ENCODE measurements at places on chromosomes 1 and 21.

DNA sequence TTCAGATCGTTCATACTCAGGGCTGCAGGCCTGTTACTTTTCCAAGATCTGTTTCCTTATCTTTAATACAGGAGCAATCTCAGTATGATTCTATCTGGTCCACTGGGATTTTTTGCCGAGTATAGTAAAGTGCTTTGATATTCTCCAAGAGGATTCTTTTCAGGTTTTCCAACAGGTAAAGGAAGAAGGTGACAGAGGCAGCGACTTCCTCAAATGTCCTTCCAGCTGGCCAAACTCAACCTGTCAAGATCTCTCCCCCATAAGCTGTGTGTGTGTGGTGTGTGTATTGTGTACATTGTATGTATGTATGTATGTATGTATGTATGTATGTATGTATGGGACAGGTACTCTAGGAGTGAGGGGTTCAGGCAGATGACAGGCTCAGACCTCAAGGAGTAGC is 1.1 kb downstream of the AKR1A1 start:
- DNase-seq, result no peak

DNA sequence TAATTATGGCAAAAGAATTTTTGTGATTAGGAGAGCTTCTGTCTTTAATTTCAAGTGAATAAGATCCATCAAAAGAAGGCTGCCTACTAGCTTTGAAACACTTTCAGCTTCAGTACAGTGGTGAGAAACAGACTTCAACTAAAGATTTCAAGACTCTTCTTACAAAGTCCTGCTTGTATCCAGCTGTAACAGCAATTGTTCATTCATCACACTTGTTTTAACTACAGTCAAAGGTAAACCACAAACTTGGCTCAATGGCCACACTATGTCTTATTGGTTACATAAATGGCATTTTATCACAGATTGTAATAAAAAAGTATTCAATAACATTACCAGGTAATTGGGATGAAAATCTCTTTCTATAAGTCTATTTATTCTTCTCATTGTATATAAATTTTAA is 59.2 kb downstream of the WARS2 start:
- no peak for DNase-seq

DNA sequence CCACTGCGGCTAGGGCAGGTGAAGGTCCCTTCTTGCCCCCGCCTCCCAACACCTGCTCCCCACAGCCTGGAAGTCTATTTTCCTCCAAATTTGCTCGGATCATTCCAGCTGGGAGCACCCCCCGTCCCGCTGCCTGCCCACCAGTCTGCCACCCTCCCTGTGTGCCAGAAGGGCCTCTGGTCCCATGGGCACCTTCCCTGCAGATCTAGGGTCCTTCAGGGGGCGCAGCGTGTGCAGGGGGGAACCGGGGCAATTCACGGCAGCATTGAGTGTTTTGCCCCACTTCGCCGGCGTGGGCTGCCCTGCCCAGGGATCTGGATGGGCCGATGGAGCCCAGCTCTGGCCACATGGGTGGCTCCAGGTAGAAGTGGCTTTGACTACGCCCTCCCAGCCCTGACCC is 26.3 kb upstream of the PEX10 start:
- DNase-seq, result no peak

- DNase-seq, result no peak
These were observed 44.7 kb upstream of the FMO2 start for GRCh38 chr1:171140401-171140800.

DNA sequence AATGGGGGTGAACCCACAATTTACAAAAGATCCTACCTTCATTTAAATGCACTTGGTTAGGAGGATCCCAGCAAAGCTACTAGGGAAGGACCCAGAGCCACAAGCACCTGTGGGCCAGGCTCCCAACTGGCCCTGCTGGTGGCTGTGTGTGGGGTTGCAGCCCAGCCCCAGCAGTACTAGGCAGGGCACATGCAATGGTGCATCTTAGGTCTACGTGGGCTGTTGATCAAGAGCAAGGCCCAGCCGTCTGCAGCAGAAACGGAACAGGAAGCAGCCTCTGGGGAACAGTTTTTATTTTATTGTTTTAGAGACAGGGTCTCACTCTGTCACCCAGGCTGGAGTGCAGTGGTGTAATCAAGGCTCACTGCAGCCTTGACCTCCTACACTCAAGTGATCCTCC is 134.1 kb upstream of the RAB4A start:
- no peak for DNase-seq

GRCh38 chr1:243483071-243483771 is 227.4 kb downstream of the SDCCAG8 start:
- no peak for DNase-seq

- no peak for DNase-seq
These were observed 14.0 kb downstream of the SLC37A1 start for GRCh38 chr21:42527489-42528158.

DNA sequence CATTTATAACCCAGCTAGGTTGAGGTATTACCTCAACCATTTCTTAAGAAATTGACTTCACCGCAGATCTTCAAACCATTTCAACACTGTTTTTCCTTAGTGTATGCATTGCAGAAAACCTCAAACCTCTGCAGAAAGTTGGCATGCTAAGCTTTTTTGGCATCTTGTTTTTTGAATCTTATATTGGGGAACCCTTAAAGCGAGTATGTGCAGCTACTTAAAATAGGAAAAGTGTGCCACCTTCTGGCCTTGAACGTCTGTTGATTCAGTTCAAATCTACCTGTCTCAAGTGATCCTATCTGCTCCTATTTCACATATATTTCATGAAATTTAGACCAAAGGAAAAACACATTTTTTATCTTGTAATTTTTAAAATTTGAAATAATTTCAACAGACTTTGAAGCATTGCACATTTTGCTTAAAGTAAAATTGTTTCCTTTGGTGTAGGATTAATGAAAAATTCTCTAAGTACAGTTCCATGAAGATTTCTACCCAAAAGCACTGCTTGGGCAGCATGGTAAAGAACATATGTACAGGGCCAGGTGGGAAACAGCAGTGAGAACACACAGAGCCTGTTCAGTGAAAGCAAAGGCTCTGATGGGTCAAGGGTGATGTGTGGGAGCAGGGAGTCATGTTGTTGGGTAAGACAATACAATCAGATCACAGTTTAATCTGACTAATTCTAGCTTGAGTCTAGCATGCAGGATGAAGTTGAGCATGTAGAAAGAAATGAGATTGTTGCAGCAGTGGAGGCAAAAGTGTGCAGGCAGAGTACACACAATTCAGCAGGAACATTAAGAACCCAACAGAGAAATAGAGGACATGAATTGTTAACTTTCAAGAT is 17.2 kb downstream of the HENMT1 start:
- DNase-seq, result no peak

DNA sequence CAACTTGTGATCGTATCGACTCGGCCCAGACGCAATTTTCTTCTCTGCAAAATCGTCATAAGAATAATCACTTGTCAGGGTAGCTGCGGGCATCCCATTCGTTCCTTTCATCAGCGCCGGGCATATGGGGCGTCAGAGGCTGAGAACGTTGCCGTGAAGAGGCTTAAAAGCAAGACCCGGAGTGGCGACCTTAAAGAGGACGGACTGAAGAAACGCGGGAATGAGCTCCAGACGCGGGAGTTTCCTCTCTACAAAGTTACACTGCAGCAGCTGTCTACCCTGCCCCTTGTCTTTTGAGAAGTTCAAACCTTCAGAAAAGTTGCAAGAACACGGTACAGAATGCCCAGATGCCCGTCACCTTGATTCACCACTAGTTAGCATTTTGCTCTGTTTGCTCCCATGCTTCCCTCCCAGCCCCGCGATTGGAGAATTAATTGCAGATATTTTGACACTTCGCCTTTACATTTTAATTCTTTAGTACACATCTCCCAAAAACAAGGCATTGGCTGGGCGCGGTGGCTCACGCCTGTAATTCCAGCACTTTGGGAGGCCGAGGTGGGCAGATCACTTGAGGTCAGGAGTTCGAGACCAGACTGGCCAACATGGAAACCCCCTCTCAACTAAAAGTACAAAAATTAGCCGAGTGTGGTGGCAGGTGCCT is 967 bp downstream of the CENPS start:
- DNase-seq, result no peak

GRCh38 chr1:222547944-222548671 is at the start of gene HHIPL2:
HHIPL2 (minus strand) TSS chr1:222548104; CDS start chr1:222548044, 60 bp downstream.
- no peak for DNase-seq

- DNase-seq, result no peak
These were observed 74.7 kb downstream of the RUNX1 start for GRCh38 chr21:34974162-34974981.

DNA sequence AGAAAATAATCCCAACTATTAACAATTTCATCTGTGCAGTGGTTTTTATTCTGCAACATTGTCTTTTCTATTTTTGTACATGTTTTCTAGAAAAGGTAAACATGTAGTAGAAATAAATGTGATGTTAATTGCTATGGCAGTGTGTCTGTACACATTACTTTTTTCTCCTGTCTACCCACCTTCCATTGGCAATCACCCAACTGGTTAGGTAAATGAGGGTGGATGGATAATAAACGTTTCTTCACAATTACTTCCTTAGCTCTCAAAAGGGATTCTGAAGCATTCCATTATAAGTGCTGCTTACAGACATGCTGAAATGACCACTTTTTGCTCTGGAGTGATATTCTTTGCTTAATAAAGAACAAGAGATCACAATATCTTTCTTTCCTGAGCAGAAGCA is 61.4 kb downstream of the MAGI3 start:
- no peak for DNase-seq

- no peak for DNase-seq
These were observed 543.3 kb downstream of the MATN1 start for GRCh38 chr1:30179942-30180543.
